Transverse colon (tissue), 4 donors: ENCODE measurements at places on chromosomes 2 and 18.

DNA sequence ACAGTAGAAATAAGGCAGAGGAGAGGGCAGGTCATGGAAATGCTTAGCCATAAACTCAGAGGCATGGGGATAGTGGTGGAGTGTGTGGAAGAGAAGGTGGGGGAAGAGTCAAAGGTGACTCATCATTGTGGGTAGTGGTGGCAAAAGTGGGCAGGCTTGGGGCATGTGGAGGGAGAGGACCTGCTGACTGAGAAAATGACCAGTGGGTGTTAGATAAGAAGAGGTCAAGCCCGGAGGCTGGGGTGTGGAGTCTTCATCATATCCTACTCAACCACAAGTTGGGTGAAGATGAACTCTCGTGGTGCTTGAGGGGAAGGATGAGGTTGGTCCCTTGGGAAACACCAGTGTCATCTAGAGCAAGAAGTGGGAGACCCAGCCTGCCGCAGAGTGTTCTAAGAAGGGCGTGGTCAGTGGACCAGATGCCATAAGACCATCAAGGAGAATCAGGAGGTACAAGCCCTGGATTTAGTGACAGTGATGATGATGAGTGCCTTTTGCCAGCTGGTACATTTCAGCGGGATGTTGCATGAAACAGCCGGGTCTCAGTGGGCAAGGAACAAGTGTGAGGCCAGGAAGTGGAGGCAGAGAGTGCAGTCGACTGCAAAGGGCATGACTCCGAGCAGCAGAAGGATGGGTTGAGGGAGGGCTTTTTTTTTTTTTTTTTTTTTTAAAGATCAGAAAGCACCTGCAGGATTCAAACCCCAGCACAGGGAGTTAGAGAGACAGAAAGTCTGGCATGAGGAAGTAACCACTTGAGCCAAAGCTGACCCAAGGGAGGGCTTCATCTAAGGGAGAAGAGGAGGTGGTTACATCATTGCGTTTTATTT is 122.6 kb upstream of the SPRED2 start:
- DNase-seq: no peak

- no peak for DNase-seq
Observed at GRCh38 chr2:233429175-233429897, 75.0 kb downstream of the DGKD start.

GRCh38 chr2:211709389-211709788 is 829.2 kb downstream of the ERBB4 start:
- no peak for DNase-seq

- DNase-seq: no peak
Observed at GRCh38 chr2:173204316-173204715, 128.7 kb downstream of the MAP3K20 start.

DNA sequence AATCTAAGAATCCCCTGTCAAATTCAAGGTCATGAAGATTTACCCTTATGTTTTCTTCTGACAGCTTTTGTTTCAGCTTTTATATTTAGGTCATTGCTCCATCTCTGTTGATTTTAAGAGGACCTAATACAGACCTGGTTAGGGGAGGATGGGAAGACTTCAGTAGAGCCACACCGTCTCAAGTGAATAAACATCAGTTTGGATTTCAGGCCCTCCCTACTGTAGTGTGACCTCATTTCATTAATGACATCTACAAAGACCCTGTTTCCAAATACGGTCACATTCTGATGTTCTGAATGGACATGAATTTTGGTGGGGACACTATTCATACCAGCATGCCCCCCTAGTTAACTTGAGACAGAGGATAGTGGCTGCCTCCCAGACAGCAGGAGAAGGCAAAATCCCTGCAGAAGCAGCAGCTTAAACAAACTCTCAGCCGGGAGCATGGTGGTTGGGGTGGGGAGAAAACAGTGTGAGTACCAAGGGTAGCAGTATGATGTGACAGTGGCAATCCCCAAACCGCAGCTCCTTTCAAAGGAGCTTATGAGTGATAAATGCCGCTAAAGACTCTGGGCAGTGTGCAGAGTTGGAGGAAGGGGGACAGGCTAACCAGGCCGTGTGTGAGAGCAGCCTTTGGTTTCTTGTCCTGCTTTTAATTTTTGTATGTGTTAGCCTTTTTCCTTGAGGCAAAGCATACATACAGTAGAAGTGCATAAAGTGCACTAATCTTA is 65.9 kb upstream of the TNP1 start:
- DNase-seq: no peak

- no peak for DNase-seq
Observed at GRCh38 chr2:176419591-176420071, 150.4 kb downstream of the MTX2 start.

- no peak for DNase-seq
Observed at GRCh38 chr2:60394463-60394862, 159.0 kb downstream of the BCL11A start.

GRCh38 chr18:62682371-62682770 is 33.0 kb upstream of the PHLPP1 start:
- no peak for DNase-seq
